ENCODE measurements at places on chromosomes 11 and 22. TPM values are rescaled to one million over a fixed set of nuclear protein-coding genes. Genes with fewer than 3 reads are reported as not detected.
A peak's percentile ranks its signal among the peaks of the same experiment; 100 is the strongest.

The MMP12 gene
- total RNA-seq: not detected

The TRIM49B gene
- total RNA-seq: not detected

The NPAS4 gene
- not detected for total RNA-seq

The MRGPRX3 gene
- not detected for total RNA-seq

The TEAD1 gene
- 76.9 TPM for total RNA-seq

The PICK1 gene
- 52.0 TPM for total RNA-seq

- no peak for DNase-seq
These were observed 7.9 kb downstream of the SLC35C1 start for GRCh38 chr11:45812581-45813548.

DNA sequence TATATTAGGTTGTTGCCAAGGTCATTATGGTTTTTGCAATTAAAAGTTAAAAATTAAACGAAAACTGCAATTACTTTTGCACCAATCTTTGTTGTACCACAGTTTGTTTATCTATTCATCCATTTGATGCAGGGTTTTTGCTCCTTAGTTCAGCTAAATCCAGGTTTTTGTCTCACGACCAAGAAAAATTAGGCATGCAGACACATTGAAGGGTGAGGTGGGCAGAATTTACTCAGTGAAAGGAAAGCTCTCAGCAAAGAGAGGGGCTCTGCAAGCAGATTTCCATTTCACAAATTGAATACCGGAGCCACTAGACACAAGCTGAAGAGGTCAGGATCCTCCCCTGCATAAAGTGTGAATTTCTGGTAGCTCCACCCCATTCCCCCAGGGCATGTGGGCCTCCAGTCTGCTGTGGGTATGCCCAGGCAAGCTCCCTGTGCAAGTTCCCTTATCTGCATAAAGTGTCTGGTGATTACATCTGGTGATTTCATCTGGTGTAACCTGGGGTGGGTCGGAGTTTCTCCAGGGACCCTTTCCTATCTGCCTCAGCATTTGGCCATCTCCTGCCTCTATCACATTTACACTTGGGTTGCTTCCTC is 33.3 kb downstream of the APOL6 start:
- no peak for DNase-seq

GRCh38 chr11:124041254-124041653 is at the start of gene OR10G7:
OR10G7 (minus strand) TSS chr11:124041325; CDS start chr11:124039001, 2,324 bp downstream.
- DNase-seq: no peak

GRCh38 chr22:23708270-23708669 is 17.5 kb downstream of the RGL4 start:
- DNase-seq: no peak

DNA sequence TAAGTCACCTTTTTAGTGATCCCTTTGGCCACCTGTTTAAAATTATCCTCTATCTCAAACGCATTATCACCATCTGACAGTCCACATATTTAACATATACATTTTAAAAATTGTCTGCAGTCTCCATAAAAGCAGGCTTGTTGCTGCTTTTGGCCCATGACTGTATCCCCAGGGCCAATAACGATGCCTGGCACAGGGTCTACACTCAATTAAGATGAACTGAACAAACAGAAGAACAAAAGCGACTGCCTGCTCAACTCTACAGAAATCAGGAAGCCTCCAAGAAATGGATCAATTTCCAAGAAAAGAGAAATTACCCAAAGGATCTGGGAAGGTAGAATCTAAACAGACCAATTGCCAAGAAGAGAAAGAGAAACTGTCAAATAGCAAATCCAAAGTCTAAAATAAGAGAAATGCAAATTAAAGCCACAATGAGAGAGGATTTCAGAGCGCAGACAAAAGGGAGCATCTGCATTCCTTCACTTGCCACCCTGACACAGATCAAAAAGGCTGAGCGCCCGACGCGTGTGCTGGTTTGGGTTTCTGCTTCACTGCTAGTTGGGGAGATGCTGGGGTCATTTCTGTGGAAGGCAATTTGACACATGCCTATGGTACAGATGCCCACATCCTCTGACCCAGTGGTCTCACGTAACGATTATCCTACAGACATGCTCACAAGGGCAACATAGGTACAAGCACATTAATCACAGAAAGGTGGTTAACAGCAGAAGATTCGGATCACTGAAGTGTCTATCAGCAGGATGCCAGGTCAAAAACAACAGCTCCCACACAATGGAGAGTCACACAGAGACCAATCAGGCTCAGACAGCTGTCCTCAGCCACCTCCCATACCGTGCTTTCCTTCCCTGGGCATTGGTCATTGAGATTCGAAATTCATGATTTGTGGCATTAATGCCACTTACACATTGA is 55.9 kb downstream of the SHISAL1 start:
- no peak for DNase-seq

DNA sequence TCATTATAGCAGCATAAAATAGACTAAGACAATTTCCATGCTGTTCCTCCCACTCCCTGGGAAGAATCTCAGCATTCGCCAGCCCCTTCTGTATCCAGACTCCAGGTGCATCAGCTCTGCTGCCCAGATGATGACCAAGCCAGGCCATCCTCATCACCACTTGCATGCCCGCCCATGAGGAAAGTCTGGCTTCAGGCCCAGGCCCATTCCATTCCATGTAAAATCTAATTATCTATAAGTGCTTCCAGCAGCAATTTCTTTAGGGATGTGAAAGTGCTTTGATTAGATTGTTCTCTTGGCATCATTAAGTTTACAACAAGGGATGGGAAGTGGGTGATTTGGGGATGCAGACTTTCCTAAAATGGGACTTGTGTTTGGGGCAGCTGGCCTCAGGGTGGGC is 100.3 kb downstream of the INSC start:
- DNase-seq: no peak

- no peak for DNase-seq
These were observed 131.4 kb downstream of the NAV2 start for GRCh38 chr11:19844012-19844411.

GRCh38 chr11:14611939-14612338 is 31.7 kb upstream of the PDE3B start:
- DNase-seq: no peak

DNA sequence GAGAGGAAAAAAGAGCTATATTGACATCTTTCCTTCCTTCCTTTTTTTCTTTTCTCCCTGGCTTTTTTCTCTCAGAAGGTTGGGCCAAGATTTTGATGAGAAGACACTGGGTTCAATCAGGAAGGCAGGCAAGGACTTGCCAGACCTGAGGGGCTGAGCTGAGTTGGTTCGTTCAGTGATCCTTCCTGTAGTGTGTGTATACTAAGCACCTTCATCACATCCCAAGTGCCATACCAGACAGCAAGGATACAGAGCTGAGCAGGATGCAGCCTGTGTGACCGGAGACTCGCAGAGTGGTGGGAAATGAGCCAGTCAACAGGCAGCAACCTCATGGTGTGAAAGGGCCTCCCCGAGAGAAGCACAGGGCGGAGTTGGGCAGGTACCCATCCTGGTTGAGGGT is 95.5 kb downstream of the SPON1 start:
- no peak for DNase-seq

DNA sequence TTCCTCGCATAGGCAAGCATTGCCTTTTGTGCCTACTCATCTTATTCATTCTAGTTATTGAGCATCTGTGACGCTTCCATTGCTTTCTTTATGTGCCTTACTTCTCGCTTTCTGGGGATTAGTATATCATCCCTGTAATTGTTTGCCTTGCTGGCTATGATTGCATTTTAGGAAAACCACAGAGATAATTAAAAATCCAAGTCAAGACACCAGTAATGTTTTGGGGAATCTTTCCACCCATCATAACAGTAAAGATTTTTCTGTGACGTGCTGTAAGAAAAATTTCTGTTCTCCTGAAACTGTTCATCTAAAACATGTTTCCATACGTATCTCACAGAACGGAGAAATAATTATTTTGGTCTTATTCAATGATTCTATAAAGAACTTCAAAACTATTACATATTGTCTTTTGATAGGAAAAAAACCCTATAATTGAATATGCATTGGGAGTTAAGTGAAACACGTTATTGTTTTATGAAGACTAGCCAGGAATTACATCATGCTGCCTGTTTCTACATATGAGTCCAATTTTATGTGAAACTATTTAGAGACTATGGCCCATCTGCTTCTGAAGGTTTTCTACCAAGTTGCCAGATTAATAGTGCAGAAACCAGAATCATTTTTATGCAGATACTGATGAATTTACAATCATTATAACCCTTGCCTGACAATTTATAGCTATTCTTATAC is 133.7 kb upstream of the FIBIN start:
- no peak for DNase-seq

DNA sequence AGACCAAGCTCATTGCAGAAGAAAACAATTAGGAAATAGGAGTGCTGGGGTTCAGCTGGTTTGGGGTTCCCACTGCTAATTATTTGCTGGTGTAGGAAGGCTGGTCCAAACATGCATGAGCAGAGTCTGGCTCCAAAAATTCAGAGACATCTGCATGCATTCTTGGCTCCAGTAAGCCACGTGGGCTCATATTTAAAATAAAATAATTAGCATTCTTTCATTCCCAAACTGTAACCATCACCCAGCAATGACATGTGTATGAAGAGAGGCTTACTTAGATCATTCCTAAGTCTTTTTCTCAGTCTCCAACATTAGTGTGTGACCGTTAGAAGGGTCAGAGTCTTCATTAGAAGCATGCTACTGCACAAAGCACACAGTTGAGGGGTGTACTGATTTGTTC is 58.4 kb downstream of the EFCAB6 start:
- no peak for DNase-seq

- DNase-seq: no peak
These were observed 11.6 kb downstream of the PHLDB1 start for GRCh38 chr11:118618991-118619375.

- DNase-seq: peak; percentile 81
These were observed 66.9 kb downstream of the TBC1D22A start for GRCh38 chr22:46829117-46829891.

All from PC-9 (cell line).